ENCODE measurements at places on chromosomes 1 and 21.

DNA sequence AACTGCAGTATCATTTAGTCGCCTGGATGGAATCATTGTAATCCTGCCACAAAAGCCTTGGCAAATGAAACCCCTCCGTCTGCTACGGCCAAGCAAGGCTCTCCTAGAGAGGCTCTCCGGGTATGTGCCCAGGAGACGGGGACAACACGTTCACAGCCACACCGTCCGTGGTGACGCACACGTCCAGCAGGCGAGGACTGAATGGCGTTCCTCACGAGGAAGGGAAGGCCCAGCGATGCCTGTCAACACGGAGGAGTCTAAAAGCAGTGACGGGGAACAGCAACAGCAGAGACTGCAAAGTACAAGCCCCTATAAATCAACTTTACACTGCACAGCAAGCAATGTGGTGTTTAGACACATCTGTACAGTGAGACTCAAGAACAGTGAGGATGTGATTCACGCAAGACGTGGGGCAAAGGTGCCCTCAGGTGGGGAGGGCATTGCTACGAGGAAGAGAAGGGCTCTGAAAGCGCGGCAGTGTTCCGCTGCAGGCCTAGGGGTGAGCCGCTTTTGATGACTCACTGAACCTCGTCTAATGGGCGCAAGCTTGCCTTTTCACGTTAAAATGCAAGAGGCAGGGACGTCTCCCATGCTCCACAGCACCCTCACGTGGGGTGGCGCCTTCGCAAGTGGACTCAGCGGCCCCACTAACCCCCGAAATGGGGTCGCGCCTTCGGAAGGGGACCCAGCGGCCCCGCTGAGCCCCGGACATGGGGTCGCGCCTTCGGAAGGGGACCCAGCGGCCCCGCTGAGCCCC lies 6.8 kb downstream of the WRAP73 start:
- no peak overlapping the region for H3K27ac ChIP-seq
- no peaks in the 10 kb centered on the region for H3K4me1 ChIP-seq
- H3K4me3 ChIP-seq, result no peak overlapping the region
- H3K27me3 ChIP-seq, result no peaks in the 10 kb centered on the region
- H3K36me3 ChIP-seq, result peaks cover 34% of the 10 kb centered on the region
- no peak for DNase-seq

DNA sequence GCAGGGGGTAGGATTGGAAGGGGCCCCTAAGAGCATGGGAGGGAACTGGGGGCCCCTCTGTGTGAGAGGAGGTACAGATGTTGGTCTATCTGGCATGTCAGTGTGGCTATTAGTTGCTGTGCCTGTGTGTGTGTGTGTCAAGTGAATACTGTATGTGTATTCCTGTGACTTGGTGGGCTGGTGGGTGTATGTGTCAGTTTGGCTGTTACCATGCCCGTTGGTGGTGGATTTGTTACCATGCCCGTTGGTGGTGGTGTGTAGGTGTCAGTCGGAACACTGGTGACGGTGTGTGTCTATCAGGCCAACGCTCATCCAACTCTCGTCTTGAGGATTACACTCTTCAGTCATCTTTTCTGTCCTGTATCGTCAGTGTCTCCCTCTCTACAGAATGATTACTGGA lies 22.6 kb downstream of the TFAP2E start:
- peaks cover 40% of the 10 kb centered on the region for H3K36me3 ChIP-seq
- no peaks in the 10 kb centered on the region for H3K4me1 ChIP-seq
- no peak overlapping the region for H3K4me3 ChIP-seq
- no peaks in the 10 kb centered on the region for H3K27me3 ChIP-seq
- DNase-seq, result no peak
- no peak overlapping the region for H3K27ac ChIP-seq

DNA sequence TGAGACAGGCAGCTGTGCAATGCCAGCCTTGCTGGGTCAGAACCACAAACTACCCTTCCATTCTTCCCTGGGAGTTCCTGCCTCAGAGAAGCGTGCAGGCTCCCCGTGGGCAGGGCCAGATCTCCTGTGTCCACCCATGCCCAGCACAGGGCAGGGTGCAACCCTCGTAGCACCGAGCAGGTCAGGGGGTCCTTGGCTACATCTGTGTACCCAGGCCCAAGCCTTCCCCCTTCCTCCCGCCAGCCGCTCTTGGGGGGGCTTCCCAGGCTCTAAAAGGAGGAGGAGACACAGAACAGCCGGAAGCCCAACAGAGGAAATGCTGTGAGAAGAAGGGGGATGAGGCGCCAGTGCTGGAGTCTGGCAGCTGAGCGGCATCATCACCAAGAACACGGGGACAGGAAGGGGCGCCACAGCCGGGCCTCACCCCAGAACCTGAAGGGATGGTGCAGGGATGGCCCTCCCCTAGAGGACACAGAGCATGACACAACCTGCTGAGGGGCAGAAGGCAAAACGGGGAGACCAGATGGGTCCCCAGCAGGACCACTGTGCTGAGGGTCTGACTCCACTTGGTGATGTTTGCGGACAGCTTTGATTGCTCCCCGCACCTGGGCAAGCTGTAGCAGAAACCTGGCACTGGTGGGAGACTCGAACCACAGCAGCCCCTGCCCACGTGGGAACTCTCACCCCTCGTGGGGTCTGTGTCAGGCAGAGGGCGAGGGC lies 233.2 kb downstream of the NPHP4 start:
- H3K27me3 ChIP-seq, result peaks cover 4% of the 10 kb centered on the region
- no peaks in the 10 kb centered on the region for H3K4me1 ChIP-seq
- no peaks in the 10 kb centered on the region for H3K36me3 ChIP-seq
- no peak for DNase-seq

GRCh38 chr1:20322825-20323612 lies 32.3 kb downstream of the VWA5B1 start:
- H3K36me3 ChIP-seq, result no peaks in the 10 kb centered on the region
- no peak overlapping the region for H3K27ac ChIP-seq
- DNase-seq, result no peak
- no peak overlapping the region for H3K4me3 ChIP-seq
- H3K4me1 ChIP-seq, result peaks cover 8% of the 10 kb centered on the region

DNA sequence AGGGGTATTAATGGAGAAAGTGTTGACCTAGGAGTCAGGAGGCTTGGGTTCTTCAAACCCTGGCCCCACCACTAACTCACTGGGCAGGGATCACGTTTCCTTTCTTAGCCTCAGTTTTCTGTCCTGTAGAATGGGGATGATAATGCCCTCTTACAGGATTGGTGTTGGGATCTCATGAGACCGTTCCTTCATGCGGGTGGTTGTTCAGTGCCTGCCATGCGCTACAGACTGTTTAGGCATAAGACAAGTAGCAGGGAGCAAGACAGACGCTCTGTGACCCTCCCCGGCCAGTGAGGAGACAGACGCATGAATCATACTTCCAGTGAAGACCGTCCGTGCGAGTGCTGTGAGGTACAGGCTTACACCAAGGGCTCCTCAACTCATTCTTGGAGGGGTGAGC lies 81.7 kb downstream of the MAN1C1 start:
- H3K4me3 ChIP-seq, result no peak overlapping the region
- DNase-seq, result no peak
- no peak overlapping the region for H3K27ac ChIP-seq
- H3K4me1 ChIP-seq, result peaks cover 17% of the 10 kb centered on the region
- H3K27me3 ChIP-seq, result no peaks in the 10 kb centered on the region
- no peaks in the 10 kb centered on the region for H3K36me3 ChIP-seq

DNA sequence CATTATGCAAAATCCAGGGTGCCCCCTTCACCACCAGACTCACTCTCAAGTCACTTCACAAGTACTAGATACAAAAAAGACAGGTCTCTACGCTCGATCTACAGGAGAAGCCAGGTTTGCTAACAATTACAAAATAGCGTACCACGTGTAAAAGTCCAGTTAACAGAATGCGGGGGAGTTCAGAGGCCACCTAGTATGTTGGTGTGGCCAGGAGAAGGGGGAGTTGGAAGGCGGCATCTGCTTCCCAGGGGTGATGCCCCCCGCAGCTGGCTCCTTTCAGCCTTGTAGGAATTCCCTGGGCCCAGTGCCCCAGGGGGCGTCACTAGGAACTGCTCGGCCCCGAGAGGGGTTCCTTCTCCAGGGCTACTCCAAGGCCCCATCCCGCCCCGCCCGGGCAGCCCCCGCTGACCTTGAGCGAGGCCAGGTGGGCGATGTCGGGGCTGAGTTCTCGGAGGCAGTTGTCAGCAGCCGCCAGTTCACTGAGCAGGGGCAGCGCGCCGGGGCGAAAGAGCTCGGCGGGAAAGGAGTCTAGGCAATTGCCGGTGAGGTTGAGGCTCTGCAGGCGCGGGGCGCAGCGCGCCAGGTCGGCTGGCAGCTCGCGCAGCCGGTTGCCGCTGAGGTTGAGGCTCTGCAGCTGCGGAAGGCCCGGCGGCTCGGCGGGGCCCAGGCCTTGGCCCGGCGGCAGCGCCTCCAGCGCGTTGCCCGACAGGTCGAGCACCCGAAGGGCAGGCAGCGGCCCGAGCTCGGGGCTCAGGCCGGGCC lies 664 bp downstream of the LRRC47 start:
- H3K4me1 ChIP-seq, result peaks cover 16% of the 10 kb centered on the region
- H3K27me3 ChIP-seq, result no peaks in the 10 kb centered on the region
- no peak for DNase-seq
- H3K36me3 ChIP-seq, result peaks cover 35% of the 10 kb centered on the region
- peak overlapping the region; percentile 49 for H3K27ac ChIP-seq

DNA sequence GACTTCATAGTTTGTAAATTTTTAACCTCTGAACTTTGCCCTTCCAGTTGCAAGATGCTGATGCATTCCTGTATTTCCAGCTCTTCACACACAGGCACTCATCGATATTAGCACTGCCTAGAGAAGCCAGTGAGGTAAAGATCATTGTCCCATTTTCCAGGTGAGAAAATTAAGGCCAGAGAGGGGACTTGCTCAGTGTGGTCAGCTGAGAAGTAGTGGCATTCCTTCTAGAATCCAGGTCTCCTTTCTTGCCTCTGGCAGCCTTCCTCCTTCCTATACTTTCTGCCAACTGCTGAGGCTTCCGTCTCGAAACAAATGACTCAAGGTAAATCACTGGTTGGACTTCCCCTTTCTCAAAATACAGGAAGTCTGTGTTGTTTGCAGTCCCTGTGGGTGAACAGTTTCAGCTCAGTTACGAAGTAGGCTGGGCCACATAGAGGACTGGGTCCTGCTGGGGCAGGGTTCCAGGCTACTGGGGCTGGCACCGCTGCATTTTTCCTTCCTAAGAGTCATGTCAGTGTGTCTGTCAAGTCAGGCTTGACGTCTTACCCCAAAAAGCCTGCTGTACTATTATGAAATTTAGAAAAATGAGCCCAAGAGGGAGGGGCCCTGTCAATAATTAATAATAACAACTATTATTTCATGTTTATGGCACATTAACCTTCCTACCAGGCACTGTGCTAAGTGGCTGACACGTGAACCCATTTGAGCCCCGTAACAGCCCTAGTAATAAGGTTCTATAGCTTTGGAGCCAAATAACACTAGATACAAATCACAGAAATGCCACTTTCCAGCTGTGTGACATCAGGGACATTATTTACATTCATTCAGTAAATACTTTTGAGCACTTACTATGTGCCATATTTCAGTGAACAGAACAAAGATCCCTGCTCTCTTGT lies 16.6 kb upstream of the RNF19B start:
- no peaks in the 10 kb centered on the region for H3K36me3 ChIP-seq
- DNase-seq, result peak; percentile 67
- no peak overlapping the region for H3K4me3 ChIP-seq

DNA sequence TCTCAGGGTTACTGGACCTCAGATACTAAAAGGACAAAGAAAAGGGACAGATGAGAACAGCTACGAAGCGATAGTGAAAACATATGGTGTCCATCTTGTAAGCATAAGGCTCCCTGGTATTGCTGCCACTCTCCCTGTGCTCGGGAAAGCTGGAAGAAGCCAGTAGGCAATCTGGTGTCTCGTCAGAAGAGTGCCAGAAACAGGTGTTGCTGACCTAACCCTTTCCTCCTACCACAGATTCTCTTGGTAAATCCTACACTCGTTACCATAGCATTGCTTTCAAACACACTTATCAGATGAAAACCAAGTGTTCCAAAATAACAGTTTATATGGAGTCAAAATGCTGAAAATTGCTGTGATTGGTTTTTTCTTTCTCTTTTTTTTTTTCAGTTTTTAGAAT lies 146.3 kb downstream of the NRIP1 start:
- no peaks in the 10 kb centered on the region for H3K27me3 ChIP-seq
- H3K4me1 ChIP-seq, result no peaks in the 10 kb centered on the region
- no peaks in the 10 kb centered on the region for H3K36me3 ChIP-seq
- H3K27ac ChIP-seq, result no peak overlapping the region
- H3K4me3 ChIP-seq, result no peak overlapping the region

Data from SJSA1 (cell line).